Breast epithelium (tissue), 4 donors: ENCODE measurements at places on chromosomes 11 and 22. TPM values are rescaled to one million over a fixed set of nuclear protein-coding genes. Genes with fewer than 3 reads are reported as not detected.

DNA sequence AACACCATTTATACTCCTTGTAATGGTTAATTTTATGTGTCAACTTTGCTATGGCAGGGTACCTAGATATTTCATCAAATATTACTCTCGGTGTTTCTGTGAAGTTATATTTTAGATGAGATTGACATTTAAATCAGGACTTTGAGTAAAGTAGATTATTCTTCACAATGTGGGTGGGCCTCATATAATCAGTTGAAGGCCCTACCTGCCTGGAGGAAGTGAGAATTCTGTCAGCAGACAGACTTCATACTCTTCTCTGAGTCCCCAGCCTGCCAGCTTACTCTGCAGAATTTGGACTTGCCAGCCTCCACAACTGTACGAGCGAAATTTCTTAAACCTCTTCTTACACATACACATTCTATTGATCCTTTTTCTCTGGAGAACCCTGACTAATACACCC, 49.3 kb upstream of the SYT9 start:
- no peak for DNase-seq

DNA sequence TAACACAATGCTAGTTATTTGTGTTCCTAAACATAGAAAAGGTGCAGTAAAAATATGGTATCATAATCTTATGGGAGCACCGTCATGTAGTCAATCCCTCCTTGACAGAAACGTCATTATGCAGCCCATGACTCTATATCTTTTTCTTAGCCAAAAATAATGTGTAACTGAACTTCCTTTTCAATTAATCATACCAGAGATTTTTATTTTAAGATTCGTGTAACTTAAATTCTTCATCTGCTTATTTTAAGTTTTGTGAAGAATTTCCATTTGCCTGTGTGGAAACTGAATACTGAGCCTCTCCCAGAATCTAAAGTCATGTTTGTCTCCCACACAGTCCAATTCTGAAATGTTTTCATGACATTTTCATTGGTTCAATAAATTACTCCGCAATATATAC, 699.1 kb downstream of the KCNA4 start:
- DNase-seq: no peak

GRCh38 chr11:2216400-2217064, 44.9 kb upstream of the TH start:
- DNase-seq: peak; percentile 7

PRSS23 gene
- total RNA-seq: 33.0 TPM

ARHGAP20 gene
- total RNA-seq: 11.8 TPM

DNA sequence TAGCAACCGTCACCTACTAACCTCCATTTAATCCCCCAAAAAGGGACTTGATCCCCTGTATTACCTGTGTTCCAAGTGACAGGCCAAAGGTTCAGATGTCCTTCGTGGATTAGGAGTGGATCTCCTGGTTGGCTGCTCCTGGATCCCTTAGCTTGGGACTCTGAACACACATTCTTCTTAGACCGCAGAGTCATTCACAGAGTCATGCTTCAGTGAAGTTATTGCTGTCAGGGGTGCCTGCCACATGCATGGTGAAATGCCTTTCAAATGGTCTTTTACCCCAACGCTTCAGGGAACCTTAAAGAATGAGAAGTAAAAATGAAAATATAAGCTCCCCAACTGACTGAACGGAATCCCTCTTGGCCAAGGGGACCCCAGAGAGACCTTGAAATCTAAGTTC, 49.1 kb downstream of the ADAMTS8 start:
- no peak for DNase-seq

- no peak for DNase-seq
Observed at GRCh38 chr11:93614173-93614722, 47.2 kb upstream of the CEP295 start.

PGR gene
- total RNA-seq: 1.8 TPM

- no peak for DNase-seq
Observed at GRCh38 chr11:128551058-128551457, 36.3 kb downstream of the ETS1 start.

DNA sequence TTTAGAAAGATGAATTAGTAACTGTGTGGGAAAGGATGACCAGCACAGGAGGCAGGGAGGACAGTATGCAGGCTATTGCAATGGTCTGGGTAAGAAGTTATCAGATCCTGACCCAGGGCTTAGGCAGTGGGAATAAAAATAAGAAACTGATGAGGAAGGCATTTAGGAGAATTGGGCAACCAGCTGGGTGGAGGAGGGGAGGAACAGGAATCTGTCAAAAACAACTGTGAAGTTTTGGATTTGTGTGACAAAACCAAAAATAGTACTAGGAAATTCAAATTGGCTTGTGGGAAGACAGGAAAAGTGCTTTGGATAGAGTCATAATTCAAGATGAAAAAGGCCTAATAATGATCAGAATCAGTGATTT, 27.9 kb downstream of the MMP13 start:
- no peak for DNase-seq

CRYBB2 gene
- 0.66 TPM for total RNA-seq

DNA sequence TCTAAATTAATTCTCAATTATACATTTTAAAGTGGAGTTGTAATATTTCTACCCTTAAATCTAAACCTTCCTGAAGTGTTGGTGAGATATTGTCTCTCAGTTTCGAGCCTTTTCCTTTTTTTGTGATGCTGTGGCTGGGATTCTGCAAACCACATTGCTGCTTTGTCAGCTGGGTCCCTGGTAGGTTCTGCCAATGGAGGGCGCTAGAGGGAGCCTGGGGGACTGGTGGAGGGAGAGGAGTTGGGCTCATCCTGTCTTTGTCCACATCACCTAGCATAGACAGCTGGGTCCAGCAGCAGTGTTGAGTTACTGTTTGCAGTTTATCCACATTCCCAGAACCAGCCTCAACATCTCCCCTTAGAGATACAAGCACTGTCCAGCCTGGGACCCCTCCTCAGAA, 41.0 kb downstream of the TRAF6 start:
- no peak for DNase-seq

GRCh38 chr11:47061429-47062178, 115.1 kb downstream of the ARFGAP2 start:
- DNase-seq: no peak

DNA sequence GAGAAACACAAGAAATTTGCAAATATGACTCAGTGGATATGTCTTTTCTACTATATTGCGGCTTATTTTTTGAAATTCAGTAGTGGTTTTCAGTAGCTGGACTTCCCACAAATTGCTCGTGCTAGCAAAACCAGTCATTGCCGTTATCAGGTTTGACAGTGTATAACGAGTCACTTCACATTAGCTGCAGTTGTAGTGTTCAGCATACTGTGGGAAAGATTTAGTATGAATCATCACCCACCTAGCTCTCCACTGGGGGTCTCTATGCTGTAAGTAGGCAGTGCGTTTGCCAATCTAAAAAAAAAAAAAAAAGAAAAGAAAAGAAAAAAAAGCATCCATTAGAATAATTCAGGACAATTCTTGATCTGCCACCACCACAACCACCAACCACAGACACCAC, 1318.9 kb downstream of the LRRC4C start:
- no peak for DNase-seq

- DNase-seq: no peak
Observed at GRCh38 chr11:1706634-1707400, 9.8 kb downstream of the KRTAP5-6 start.
